ENCODE measurements at places on chromosomes 1 and 21.

DNA sequence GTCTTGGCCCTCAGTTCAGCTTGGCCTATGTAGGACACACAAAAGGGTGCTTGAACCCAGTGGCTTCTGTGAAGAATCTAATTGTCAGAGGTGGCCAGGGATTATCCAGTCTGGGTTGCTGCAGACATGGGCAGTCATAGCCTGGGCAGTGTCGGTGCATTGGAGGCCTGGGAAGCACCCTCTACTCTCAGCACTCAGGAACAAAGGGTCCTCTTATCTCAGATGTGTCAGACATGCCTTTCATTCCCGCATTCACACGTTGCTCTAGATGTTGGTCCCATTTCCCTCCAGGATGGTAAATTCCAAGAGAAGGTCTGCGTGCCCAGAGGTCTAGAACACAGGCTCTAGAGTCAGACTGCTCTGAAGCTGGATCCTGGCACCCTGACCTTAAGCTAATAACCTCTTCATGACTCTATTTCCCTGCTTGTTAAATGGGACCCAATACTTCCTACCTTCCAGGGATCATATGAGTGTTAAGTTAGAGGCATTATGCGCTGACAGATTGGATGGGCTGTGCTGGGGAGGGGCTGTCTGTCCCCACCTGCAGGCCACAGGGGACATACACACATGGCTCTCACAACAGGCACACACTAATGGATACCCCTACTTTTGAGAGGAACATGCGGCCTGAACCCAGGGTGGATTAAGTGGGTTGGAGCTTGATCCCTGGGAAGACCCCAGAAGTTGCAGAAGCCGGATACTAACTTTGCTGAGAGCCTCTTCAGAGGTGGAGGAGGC, 16.5 kb upstream of the EDN2 start:
- no peak for DNase-seq

GRCh38 chr21:34912022-34912945, 136.8 kb downstream of the RUNX1 start:
- DNase-seq = no peak

DNA sequence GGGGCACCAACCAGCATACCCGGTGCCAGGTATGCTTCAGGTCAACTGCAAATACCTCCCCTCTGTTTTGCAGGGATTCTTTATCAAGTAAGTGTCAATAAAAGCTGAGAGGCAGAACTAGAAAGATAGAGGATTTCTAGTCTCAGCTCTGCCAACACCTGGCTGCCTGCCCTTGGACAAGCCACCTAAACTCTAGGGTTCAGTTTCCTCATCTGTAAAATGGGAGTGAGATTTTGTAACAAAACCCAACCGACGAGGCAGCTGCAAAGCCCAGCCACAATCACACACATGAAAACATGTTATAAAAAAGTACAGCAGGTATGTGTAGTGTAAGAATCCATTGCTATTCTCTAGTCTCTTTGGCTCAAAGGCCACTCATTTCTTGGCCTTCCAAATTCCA, 8.2 kb downstream of the SSBP3 start:
- DNase-seq = no peak

GRCh38 chr1:68181165-68181556, 51.2 kb downstream of the WLS start:
- no peak for DNase-seq

DNA sequence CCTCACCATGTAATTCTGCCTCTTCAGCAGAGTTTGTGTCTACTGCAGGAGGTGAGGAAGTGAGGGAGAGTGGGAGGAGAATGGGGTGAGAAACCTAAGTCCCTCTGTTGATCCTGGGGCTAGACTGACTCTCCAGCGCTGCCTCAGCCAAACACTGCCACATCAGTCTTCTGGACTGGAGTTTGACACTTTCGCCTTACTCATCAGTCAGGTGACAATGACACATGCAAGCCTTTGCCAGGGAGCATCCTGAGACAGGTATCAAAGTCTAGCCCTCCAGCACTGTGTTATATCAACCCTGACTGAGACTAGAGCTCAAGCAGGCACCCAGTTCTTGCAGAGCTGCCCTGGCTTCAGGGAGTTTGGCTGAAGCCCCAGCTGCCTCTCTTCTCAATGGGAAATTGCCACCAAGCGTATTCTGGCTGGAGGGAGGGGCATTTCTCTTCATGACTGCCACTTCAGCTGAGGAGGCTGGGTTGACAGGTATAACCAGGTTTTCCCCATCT, 33.3 kb upstream of the SUCO start:
- DNase-seq = no peak

DNA sequence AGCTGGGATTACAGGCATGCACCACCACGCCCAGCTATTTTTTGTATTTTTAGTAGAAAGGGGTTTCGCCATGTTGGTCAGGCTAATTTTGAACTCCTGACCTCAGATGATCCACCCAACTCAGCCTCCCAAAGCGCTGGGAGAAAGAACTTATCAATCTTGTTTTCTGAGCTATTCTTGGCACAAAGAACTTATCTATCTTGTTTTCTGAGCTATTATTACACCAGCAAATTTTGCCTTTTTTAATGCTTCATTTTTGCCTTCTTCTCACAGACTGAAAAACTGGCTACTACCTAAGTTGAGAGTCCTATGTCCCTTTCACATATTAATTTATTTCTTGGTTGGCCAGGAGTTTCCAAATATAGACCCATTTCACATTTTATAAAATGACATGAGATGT, 9.3 kb downstream of the SLC16A1 start:
- no peak for DNase-seq

GRCh38 chr1:243848858-243849420, 1.1 kb downstream of the AKT3 start:
- DNase-seq = peak; percentile 9

DNA sequence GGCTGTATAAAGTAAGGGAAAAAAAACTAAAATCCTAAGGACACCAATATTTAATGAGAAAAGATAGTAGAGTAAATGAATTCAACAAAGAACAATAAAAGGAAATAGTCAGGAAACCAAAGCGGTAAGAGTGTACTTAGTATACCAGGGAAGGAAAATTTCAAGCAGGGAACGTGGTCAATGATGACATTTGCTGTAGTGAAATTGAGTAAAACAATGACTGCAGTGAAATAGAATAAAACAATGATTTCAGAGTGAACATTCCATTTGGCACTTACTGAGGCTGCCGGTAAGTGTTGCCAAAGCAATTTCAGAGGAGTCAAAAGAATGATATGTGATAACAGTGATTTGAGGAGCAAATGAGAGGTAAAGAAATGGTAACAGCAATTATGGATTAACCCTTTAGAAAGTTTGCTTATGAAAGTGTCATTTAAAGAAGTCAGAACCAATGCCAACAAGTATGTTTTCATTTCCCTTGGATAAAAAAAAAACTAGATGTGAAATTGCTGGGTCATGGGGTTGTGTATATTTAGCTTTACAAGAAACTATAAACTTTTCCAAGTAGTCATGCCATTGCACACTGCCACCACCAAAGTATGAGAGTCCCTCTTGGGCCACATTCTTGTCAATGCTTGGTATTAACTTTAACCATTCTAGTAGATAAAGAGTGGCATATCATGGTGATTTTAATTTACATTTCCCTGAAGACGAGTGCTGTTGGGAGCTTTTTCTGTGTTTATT, 50.5 kb downstream of the VCAM1 start:
- no peak for DNase-seq

DNA sequence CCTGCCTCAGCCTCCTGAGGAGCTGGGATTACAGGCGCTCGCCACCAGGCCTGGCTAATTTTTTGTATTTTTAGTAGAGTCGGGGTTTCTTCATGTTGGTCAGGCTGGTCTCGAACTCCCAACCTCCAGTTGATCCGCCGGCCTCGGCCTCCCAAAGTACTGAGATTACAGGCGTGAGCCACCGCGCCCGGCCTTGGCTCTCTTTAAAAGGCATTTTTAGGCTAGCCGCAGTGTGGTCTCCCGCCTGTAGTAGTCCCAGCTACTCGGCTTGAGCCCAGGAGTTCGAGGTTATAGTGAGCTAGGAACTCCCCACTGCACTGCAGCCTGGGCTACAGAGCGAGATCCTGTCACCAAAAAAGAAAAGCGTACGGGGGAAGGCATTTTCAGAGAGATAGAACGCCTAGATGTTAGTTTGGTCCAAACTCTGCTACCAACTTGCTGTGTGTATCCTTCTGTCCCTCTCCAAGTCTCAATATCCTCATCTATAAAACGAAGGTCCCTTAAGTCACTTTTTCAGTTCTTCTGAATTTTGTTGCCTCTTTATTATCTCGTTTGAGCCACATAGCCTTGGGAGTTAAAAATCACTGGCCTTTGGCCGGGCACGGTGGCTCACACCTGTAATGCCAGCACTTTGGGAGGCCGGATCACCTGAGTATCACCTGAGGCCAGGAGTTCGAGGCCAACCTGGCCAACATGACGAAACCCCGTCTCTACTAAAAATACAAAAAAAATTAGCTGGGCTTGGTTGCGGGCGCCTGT, 734 bp downstream of the MED18 start:
- DNase-seq = no peak

DNA sequence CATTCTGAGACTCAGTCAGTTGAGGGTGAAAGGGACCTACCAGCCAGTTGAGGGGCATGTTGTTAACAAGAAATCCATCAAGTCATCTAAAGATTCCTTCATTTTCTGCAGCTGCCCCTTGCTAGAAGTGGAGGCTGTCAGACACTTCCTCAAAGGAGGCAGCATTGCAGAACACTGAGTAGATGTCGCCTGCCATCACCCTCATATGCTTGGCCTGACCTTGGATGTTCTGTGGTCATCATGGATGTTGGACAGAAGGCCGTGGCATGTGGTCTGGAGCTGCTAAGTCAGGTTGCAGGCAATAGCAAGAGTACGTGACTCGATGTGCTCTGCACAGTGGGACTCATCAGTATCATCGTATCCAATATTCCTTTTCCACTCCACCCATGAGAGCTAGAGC, 70.6 kb downstream of the GATAD2B start:
- no peak for DNase-seq

DNA sequence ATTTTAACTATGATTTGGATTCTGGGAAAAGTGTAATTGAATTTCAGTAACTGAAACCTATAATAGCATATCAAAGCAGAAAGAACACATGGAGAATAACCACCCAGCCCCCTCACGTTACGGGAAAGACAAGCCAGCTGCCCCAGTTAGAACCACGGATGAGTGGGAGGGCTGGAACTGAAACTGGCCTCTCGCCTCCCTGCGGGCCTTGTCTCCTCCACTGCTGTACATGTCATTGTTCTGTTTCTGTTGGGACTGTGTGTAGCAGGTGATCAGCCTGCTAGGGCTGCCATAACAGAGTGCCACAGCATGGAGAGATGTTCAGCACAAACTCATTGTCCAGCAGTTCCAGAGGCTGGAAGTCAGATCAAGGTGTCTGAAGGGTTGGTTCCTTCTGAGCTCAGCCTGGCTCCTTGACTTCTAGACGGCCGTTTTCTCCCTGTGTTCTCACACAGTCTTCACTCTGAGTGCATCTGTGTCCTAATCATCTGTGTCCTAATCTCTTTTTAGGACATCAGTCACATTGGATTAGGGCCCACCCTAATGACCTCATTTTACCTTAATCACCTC, 52.4 kb downstream of the MAP3K21 start:
- no peak for DNase-seq
